ENCODE measurements at places on chromosomes 5 and 9.
A peak's percentile ranks its signal among the peaks of the same experiment; 100 is the strongest.

- DNase-seq: no peak
Observed at GRCh38 chr9:37239224-37239859, 119.0 kb downstream of the ZCCHC7 start.

GRCh38 chr9:24616863-24617262, 71.2 kb upstream of the IZUMO3 start:
- DNase-seq: no peak

- no peak for DNase-seq
Observed at GRCh38 chr5:31995006-31995405, 179.1 kb downstream of the GOLPH3 start.

GRCh38 chr5:60163762-60164161, 270.2 kb upstream of the PDE4D start:
- DNase-seq: no peak

- DNase-seq: no peak
Observed at GRCh38 chr9:81292056-81292805, 397.1 kb downstream of the TLE1 start.

- no peak for DNase-seq
Observed at GRCh38 chr5:172849606-172850453, 15.8 kb downstream of the ERGIC1 start.

DNA sequence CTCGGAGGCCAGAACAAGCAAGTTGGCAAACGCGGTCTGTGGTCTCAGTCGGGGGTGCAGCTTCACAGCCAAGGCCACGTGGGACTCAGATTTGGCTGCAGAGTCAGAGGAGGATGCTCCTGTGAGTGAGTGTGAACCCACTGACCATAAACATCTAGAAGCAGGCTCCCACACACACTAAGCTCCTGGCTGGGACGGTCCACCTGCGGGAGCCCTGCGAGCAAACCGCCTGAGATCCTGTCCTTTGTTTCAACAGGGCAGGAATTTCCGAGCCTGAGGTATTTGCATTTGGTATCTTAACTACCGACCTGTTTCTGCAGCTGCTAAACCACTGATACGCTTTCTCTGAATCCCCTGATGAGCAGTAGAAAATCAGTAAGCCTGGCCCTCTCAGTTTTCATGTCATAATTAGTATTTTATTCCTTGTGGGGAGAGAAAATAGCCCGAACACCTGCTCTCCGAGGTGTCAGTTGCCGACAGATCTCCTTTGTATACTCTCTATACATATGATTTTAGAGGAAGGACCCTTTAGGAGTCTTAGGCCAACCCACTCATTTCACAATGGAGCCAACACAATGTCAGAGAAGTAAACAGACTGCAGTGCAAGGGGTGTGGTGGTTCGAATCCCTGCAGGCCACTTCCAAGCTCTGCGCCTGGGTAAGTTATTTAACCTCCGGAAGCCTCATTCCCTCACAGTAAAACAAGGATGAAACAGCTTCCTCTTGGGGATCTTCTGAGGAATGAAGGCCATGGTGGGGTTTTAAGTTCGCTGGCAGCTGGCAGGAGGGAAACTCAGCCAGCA, 40.9 kb upstream of the PWWP2A start:
- DNase-seq: no peak

GRCh38 chr5:170393958-170394357, 4.8 kb upstream of the KCNMB1 start:
- DNase-seq: no peak

- DNase-seq: no peak
Observed at GRCh38 chr5:15621094-15621493, 121.1 kb downstream of the FBXL7 start.

GRCh38 chr5:93573354-93574351, 7.4 kb downstream of the NR2F1-AS1 start:
- DNase-seq: no peak

DNA sequence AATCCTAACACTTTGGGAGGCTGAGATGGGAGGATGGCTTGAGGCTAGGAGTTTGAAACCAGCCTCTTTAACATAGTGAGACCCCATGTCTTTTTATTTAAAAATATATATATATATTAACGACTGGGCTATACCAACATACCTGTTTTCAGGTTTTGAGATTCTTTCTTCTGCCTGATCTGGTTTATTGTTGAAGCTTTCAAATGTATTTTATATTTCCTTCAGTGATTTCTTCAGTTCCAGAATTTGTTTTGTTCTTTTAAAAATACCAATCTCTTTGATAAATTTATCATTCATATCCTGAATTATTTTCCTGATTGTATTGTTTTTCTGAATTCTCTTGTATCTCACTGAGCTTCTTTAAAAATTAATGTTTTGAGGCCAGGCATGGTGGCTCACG, 31.2 kb downstream of the OGN start:
- DNase-seq: no peak

DNA sequence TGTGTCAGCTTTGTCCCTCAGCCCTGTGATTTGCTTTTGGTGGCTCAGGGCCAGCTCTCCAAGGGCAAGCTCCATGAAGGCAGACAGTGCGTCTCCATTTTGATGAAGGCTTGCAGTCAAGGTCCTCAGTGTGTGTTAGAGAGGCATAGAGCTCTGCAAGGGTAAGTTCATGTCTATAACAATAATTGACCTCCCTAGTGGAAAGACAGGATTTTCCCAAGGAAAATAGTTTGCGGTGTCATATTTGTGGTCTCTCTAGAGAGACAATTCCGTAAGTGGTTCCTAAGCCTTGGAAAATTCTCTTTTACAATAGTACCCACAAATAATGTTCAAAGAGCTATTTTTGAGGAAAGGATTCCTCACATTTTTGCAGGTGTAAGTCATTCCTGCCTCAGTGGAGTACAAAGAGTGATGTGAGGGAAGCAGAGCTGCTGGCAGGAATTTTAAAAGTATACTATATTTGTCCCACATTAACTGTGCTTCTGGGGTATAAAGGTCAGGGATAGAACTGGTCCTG, 40.2 kb downstream of the SLC1A3 start:
- DNase-seq: no peak

DNA sequence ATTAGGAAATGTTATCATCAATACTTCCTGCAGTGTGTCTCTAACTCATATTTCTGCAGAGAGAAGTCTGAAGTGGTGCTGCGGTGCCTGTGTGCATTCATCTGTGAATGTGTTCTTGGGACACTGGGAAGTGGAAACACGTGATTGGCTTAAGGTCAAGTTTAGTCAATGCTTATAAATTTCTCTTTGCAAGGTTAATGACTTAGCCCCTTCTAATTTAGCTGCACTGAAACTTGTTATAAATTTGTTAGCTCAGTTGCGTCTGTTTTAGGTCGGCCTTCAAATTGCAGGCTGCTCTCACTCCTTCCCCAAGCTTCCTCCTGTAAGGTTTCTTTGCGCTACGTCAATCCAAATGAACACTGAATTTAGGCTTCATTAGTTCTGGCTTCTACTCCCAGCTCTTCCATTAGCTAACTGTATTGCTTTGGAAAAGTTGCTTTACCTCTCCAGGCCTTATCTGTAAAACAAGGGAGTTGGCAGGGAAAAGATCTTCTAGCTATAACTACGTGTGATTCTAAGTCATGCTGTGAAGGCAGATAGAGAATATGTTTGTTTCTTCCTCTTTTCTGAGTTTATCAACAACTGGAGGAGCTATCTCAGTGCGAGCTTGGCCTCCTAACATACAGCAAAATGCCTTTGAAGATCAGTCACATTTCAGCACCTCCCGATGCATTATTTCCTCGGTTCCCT, 341.8 kb downstream of the NFIB start:
- no peak for DNase-seq

DNA sequence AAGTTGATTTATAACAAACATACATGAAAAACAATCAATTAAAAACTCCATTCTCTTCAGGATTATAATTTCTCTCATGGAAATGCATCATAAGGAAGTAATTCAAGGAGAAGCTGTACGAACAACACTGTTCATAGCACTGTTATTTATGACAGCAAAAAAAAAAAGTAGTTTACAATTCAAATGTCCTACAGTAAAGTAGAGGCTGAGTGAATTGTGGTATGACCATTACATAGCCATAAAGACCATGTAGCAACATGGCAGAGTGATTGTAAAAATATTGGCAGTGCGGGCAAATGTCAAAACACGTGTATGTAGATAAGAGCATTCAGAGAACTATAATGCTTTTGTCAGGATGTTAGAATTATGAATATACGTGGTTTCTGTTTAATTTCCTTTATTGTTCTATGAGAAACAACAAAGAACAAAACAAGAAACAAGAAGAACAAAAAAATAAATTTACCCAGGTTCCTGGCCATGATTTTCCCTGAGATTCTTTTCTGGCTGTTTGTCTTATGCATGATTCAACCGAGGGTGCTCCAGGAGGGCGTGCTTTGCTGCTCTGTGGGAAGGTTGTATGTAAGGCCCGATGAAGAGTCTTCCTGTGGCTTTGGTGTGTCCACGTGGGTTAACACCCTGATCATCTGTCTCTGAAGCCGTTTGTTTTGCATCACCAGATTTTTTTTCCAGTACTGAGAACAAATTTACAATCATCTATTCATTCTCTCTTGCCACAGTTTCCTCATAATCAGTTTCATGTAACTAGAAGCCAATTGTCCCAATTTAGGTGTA, 28.8 kb downstream of the GCNT4 start:
- no peak for DNase-seq

DNA sequence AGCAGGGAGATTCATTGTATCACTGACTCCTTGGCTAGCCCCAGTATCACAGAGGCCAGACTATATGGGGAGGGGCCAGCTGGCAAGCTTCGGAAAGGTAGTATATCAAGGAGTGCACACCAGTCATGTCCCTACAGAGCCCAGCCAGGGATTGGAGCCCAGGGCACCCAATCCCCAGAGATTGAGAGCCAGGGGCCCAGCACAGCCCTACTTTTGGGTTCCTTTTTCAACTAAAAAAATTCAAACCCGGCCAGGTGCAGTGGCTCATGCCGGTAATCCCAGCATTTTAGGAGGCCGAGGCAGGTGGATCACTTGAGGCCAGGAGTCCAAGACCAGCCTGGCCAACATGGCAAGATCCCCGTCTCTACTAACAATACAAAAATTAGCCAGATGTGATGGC, 5.4 kb upstream of the MYORG start:
- DNase-seq: no peak

DNA sequence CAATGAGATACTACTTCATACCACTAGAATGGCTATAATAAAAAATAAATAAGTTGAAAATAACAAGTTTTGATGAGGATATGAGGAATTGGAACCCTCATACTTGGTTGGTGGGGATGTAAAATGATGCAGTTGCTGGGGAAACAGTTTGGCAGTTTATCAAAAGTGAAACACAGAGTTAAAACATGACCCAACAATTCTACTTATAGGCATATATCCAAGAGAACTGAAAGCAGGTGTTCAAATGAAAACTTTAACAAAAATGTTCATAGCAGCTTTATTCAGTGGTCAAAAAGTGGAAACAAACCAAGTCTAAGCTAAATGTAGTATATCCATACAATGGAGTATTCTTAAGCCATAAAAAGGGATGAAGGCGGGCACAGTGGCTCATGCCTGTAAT, 13.1 kb upstream of the LHFPL2 start:
- DNase-seq: no peak

DNA sequence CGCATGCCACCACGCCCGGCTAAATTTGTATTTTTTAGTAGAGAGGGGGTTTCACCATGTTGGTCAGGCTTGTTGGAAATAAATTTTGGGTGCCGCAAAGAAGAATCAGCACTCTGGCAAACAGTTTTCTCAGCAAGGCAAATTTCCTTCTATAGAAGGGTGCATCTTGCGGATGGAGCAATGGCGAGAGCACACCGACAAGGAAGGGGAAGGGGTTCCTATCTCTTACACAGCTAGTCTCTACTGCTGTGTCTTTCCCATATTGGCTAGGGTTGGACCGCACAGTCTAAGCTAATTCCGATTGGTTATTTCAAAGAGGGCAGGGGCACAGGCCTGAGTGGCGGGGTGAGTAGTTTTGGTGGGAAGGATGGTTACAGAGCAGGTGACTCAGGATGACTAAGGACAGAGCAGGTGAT, 707 bp downstream of the GTF3C5 start:
- no peak for DNase-seq

GRCh38 chr5:143023411-143024096, 253.4 kb downstream of the ARHGAP26 start:
- no peak for DNase-seq

- no peak for DNase-seq
Observed at GRCh38 chr5:139657363-139658321, 9.5 kb downstream of the CXXC5 start.

- DNase-seq: no peak
Observed at GRCh38 chr9:81526587-81526986, 162.8 kb downstream of the TLE1 start.

- no peak for DNase-seq
Observed at GRCh38 chr9:27379311-27380251, 82.6 kb upstream of the EQTN start.

DNA sequence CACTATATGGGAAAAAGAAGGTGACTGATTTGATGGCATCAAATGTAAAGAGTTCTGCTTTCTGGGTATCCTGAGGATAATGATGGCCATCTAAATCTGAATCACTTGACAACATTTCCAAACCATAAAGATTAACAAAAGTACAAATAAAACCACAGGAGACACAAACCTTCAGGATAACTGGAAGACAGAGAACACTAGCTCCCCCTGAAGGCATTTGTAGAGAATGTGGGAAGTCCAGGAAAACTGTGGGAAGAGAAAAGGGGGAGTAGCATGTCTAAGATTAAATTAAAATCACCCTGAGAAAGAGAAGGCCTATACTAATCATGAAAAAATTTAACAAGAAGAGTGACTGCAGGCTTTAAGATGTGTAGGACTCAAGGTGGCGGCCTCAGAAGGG, 116.2 kb downstream of the PRELID2 start:
- DNase-seq: no peak

- DNase-seq: no peak
Observed at GRCh38 chr9:73667749-73668148, 516.1 kb downstream of the ANXA1 start.

DNA sequence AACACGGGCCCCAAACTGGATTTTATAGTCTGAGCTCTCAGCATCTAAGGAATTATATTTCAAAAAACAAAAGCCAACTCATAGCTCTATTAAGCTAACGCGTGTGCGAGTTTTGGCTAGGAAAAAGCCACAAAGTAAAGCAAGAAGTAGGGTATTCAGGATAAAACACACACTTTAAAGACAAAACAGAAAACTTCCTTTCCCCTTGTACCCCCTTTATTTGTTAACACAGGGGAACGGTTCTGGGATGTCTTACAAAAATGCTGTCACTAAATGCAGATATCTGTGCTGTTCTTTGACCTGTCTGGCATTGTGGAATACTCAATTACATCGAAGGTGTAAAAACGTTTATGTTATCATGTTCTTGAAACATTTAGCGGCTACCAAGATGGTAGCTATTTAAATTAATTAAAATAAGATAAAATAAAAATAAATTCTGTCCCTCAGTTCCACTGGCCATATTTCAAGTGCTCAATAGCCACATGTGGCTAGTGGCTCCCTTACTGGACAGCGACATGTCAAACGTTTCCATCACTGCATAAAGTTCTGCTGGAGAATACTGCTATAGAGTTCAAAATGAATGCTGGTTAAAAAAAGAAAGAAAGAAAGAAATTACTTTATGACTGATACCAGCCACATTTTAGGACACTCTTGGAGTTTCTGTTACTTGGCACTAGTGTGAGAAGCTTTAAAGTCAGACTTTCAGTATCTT, 7.2 kb upstream of the MEF2C start:
- DNase-seq: no peak

- DNase-seq: peak; percentile 41
Observed at GRCh38 chr5:157476702-157477408, 16.8 kb downstream of the NIPAL4 start.

Measured in T-helper 1 cell (primary cell).